ENCODE measurements at places on chromosomes 1 and 21.

- DNase-seq: no peak
Measured at GRCh38 chr1:243642936-243643335, 207.1 kb downstream of the AKT3 start.

DNA sequence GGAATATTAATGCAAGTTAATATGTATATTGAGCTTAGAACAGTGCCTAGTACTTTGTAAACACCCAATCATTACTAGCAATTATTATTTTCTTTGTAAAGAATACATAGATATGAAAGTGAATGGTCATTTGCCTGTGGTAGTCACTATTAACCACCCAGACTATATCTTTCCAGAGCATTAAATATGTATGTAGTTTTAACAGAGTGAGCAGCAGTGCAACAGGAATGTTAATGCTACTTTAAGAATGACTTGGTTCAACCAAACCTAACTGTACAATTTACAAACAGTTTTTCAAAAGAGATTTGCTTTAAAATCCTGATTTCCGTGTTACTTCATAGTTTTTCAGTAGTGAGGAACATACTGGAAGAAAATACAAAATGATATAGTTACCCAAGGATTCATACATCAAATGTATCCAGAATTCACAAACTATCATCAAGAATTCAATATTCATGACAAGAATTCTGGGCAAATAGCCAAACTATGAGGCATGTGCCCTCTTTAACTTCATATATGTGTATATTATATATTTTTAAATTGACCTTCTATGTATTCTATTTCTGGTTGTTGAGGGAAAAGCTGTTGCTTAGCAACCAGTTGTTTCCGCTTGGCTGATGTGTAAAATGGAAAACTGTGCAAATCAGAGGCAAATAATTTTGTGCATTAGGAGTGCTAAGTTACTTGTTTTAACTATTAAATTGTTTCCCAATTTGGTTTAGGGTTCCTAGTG lies 34.9 kb upstream of the IVNS1ABP start:
- peak; percentile 92 for DNase-seq

DNA sequence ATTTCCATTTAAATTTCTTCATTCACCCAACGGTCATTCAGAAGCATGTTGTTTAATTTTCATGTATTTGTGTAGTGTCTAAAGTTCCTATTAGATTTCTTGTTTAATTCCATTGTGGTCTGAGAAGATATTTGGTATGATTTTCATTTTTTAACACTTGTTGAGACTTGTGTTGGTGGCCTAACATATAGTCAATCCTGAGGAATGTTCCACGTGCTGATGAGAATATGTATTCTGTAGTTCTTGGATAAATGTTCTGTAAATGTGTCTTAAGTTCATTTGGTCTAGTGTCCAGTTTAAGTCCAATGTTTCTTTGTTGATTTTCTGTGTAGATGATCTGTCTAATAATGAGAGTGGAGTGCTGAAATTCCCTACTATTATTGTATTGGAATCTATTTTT lies 22.7 kb upstream of the LCE5A start:
- DNase-seq: no peak

DNA sequence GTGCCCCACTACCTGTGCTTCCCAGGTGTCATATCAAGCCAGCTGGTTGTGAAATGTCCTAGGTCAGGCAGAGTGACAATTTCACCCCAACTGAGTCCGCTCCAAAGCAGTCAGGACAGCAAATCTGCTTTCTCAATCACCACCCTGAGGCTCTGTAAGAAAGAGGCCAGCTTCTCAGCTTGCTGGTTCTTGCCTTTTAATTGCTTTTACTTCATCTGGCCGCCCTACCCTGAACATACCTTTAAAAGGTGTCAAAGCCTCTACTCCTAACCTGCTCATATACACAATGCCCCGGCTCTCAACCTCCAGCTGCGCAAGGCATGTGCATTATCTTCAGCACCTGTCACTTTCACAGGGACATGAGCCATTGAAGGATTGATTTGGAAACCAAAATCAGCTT lies 581.6 kb downstream of the NPHP4 start:
- no peak for DNase-seq

DNA sequence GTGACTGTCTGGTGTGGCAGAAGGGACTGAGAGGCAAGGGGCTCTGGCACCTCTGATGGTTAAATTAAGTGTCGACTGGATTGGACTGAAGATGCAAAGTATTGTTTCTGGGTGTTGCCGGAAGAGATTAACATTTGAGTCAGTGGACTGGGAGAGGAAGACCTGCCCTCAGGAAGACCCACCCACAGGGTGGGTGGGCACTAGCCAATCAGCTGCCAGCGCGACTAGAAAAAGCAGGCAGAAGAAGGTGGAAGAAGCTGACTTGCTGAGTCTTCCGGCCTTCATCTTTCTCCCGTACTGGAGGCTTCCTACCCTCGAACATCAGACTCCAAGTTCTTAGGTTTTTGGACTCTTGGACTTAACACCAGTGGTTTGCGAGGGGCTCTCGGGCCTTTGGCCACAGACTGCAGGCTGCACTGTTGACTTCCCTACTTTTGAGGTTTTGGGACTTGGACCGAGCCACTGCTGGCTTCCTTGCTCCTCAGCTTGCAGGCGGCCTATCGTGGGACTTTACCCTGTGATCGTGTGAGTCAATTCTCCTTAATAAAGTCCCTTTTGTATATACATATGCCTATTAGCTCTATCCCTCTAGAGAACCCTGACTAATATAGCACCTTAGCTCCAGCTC lies 79.6 kb downstream of the KAZN start:
- DNase-seq: no peak

- DNase-seq: no peak
Measured at GRCh38 chr1:45258059-45258650, 51.8 kb upstream of the ZSWIM5 start.

DNA sequence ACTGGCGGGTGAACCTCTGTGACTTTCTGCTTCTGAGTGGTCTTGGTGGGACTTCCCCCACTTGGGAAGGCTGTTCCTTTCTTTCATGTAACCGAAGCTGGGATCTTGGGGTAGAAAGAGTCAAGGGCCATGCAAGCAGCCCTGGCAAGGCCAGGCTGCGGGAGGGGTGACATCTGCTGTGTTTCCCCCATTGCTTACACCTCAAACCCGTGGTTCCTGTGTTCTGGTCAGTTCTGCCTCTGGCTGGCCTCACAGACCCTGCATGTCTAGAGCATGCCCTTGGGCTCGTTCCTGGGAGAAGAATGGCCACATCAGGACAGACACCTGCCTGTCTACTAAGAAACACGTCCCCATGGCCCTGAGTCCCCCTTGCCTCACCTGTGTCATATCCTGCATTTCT lies 207.7 kb downstream of the DYRK1A start:
- DNase-seq: no peak

GRCh38 chr1:6962996-6963911 lies 178.0 kb downstream of the CAMTA1 start:
- DNase-seq: peak; percentile 41

DNA sequence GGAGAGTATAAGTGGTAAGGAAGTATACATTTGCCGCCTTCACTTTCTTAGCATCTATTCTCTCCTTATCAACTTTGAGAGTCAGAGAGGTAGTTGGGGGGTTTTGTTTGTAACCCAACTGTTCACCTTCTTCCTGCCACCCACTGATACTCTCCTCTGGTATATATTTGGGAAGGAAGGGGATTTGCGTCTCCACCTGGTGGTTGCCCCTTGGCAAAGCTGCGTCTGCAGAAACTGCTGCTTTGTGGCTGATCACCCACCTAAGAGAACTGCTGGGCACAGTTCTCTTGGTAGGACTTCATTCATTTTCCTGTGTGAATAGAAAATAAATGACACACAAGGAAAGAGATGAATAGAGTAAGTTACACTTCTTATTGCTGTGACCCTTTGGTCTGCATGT lies 87.0 kb downstream of the SYT14 start:
- DNase-seq: no peak

- DNase-seq: no peak
Measured at GRCh38 chr1:111895469-111895868, 94.0 kb downstream of the KCND3 start.

- DNase-seq: peak; percentile 27
Measured at GRCh38 chr1:193104502-193104906, 710 bp downstream of the GLRX2 start.

DNA sequence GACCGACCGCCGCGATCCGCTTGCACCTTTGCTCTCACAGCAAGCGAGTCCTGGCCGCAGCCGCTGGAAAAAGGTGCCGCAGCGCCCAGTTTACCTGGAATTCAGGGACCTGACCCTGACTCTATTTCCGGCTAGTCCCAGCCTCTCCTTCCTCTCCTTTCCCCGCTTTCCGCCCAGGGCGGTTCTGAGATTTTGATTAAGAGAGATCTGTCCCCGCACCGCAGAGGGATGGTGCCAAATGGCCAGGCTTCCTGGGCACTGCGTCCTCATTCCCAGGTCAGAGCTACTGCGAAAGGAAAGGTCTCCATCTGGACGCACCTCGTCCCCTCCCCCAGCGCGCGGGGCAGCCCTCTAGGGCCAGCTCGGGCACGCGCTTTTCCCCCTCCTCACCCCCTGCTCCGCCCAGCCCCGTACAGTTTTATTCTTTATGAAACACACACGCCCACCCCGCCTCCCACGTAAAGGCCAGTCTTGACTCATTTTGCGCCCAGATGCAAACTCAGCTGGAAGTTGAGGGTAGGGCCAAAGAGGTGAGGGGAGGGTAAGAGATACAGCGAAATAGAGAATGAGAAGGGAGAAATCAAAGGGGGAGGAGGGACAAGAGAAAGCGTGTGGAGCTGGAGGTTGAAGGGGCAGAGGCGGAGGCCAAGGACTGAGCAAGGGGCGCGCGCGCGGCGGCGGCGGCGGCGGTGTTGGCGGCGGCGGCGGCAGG lies 411.8 kb upstream of the ESRRG start:
- no peak for DNase-seq

All from NCI-H1048 (cell line).